ENCODE measurements at places on chromosomes 3 and 15.
A peak's percentile ranks its signal among the peaks of the same experiment; 100 is the strongest.

GRCh38 chr3:194137506-194138474 is 1.8 kb downstream of the HES1 start:
- DNase-seq, result peak; percentile 34

DNA sequence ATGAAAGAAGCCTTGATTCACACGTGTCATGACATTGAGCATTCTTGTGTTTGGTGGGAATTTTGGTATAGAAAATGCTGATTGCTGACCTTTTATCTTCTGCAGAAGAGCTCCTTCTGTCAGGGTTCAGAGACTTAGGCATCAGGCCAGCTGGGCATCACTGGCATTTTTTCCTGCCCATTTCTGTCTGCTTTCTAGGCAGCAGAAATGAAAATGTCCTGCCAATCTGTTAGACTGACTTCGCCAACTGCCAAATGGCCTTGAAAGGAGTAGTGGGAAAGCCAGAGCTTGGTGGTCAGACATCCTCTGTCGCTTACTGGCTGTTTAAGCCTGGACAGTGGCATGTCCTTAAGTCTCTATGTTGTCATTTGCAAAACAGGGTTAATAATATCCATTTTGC is 57.4 kb downstream of the EEFSEC start:
- DNase-seq, result no peak

DNA sequence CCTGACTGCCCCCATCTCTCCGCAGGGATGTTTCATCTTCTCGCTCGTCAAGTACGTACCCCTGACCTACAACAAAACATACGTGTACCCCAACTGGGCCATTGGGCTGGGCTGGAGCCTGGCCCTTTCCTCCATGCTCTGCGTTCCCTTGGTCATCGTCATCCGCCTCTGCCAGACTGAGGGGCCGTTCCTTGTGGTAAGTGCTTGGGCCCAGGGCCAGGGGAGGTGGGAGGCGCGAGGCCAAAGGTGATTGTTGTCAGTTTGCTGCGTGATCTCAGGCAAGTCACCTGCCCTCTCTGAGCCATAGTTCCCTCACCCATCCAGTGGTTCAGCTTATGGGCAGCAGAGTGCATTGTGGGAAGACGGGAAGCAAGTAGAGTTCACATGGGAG is 58.5 kb downstream of the GRIP2 start:
- DNase-seq, result no peak

DNA sequence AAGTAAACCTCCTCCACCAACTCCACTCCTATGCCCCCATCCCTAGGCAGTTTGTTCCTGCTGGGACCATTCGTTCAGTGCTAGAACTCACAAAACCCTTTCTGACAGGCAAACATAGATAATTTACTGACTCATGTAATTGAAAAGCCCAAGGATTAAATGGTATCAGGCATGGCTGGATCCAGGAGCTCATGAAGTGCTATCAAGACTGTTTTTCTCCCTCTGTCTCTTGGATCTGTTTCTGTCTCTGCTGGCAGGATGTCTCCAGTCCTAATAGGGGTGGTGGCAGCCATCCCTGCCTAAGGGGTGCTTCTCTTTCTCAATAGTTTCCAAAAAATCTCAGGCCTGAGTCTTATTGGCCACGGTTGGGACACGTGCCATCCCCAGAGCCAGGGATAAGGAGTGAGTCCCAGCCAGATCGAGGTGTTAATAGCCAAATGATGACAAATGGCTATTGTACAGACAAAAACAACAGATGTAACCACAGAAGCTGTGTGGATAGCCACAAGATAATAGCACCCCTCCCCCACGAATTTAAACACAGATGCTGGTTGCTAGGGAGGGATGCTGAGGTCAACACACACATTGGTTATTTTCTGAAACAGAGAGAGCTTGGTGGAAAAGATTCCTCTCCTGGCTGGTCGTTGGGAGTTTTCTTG is 168.6 kb downstream of the SHQ1 start:
- peak; percentile 85 for DNase-seq

- no peak for DNase-seq
Observed at GRCh38 chr3:107414325-107414964, 37.2 kb downstream of the CCDC54 start.

DNA sequence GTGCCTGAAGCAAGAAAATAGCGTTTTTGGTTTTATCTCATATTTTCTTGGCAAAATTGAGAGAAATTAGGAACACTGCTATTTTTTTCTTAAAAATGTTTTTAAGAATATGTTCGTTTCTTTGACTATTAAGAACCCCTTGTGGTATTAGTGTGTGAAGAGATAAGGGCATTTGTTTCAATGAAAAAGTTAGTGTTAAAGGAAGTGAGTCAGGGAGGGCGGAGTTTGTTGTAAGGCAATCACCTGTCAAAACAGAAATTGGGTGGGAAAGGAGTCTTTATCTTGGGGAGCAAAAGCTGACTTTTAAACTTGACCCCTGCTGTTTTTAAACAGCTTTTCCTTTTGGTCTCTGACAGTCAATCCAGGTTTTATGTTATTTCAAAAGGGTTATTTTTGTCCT is 4.2 kb downstream of the RAP2B start:
- DNase-seq, result no peak

- no peak for DNase-seq
Observed at GRCh38 chr3:72487078-72487765, 361.0 kb downstream of the SHQ1 start.

DNA sequence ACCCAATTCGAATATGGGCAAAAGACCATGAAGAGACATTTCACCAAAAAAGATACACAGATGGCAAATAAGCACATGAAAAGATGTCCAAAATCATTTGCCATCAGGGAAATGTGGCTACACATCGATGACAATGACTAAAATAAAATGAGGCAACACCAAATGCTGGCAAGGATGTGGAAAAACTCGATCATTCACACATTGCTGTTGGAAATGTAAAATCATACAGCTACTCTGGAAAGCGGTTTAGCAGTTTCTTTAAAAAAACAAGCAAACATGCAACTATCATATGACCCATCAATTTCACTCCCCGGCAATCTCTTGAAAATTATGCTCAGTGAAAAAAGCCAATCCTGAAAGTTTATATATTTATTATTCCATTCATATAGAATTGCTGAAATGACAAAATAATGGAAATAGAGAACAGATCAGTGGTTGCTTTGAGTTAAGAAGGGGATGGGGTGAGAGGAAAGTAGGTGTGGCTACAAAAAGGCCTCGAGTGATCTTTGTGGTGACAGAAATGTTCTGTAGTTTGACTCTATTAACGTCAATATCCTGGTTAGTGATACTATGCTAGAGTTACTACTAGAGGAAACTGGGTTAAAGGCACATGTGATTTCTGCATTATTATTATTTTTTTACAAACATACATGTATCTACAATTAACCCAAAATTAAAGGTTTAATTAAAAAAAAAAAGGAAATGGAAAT is 45.0 kb downstream of the DLG1 start:
- no peak for DNase-seq

- peak; percentile 86 for DNase-seq
Observed at GRCh38 chr3:148737104-148737530, 39.4 kb downstream of the AGTR1 start.

DNA sequence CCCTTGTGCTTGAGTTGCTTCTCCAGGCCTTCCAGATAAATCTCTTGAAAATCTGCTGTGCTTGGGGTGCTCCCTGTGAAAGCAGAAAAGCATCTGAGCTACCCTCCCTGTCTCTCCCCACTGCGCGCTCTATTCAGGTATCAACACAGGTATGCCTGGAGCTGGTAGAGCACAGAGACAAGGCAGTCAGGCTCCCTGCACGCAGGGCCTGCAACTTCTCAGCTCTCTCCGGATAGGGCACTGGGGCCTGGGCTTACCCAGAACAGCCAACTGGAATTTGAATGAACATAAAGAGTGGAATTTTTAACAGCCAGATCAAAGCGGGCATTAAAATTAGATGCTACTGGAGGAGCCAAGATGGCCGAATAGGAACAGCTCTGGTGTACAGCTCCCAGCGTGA is 183.6 kb downstream of the XXYLT1 start:
- no peak for DNase-seq

DNA sequence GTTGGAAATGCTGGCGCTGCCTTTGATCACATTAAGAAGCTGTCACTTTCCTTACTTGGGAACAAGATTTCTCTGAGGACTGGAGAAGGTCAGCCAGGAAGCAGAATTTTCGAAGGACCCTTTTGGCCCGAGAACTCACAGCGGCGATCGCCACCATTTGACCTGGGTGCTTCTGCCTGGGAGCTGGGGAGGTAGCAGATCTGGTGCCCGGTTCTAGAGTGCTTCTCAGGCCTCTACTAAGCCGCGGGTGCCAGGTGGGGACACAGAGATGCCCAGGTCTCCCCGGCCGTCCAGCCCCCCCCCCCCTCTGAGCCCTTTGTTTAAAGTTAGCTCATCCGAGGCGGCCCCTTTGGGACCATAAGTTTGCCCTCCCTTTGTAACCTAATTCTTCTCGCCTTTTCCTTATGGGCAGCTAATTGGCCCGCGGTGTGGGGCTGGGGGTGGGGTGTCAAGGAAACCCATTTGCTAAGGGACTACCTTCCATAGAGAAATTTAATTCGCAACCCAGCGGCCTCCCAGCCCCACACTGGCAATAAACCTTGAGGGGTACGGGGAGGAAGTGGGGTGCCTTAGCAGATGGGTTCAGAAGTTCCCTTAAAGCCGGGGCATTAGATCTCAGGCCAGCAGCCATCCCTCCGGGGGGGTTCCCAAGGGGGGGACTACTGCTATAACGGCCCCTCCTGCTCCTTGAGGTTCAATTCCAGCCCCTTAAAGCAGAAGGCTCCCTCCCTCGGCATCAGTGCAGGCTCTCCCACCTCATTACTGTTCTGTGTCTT is 1.9 kb downstream of the GATA2 start:
- no peak for DNase-seq

DNA sequence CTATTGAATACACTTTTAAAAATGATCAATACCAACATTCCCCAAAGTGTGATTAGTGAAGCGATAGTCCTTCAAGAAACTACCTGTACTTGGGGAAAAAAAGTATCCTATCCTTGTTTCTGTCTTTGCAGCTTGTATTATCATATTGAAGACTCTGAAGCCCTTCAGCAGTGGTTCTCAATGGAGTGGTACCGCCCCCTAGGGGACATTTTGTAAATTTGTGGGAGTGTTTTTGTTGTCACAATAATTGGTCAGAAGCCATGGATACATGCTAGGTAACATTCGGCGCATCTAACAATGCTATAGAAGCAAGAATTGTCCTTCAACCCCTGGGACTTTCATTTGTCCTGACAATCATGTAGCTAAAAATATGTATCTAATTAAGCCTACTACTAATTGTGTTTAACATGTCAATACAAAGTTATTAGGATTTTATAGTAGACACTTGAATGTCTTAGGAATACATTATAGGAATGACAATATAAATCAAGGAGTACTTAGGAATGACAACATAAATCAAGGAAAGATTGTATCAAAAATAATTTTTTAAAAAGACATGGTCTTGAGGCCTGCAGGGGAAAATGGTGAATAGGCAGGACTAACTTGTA is 53.7 kb downstream of the NMD3 start:
- no peak for DNase-seq

DNA sequence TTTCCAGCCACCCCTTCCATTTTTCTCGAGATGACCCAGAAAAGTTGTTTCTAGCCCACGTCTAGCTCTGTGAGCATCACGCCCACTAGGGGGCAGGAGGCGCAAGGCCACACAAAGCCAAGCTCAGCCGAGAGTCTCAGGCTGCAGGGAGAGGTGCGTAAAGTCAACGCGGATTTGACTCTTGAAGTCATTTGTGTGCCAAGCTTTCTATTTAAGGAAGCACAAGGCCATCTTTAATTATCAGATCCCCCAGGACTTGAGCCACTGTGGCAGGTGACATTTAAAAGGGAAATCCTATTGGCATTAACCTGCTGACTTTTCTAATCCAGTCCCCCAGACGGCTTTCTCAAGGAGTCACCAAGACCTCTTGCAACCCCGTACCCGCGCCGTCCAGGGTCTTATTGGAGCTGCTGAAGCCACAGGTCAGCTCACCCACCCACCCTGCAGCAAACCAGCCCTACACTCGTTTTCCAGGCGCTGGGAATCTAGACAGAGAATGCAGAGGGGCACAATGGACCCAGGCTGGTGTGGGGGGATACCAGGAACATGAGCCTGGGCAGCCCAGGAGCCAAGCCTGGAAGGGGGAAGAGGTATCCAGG is 62.1 kb downstream of the CAPN7 start:
- peak; percentile 76 for DNase-seq

DNA sequence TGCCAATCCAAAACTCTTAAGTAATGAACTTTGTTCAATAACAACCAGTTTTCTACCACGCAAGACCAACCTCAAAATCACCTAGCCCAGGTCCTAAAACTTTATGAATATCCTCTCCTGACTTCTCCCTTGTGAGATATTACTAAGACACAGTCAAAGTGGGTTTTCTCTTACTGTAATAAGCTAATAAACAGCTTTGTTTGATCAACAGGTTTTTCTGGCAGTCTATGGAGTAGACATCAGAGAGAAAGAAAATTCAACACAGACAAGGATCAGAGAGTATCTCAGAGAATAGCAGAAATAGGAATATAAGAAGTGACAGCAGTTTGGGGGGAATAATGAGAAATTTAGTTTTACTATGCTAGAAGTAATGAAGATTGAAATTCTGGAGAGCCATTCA is 79.6 kb downstream of the NR2E3 start:
- DNase-seq, result no peak

DNA sequence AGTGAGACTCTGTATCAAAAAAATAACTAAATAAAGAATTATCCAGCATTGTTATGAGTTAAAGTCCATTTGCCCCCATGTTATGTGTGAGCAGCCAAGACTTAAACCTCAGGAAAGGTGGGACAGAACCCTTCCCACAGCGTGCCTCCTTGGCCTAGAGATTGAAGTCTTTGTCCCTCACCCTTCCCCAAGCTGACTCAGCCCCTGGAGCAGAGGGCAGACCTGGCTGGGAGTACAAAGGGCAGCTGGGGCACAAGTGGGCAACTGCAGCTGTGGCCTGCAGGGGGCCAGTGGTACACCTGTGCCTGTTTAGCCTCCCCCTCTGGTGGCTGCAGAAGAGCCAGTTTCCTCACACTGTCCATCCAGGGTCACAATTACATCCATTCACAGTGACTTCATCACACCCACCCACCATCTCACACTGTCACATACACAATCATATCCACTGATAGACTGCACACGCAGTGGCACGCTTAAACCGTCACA is 940 bp upstream of the ACY1 start:
- DNase-seq, result peak; percentile 72

GRCh38 chr3:99927671-99928457 is 110.2 kb downstream of the CMSS1 start:
- DNase-seq, result no peak

DNA sequence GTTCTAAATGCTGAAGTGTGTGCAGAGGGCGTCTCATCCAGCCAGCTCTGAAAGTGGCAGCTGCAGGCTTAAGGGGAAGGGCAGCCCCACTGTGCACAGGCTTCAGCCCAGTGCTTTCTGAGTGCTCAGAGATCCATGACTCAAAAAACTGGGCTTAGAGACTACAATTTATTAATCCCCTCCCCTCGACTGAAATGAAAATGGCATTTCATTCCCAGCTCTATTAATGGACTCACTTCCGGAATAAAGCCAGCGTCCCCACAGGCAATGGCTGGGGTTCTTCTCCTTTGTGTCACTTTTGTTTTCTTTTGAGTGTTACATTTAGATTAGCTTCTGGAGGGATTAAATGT is 55.5 kb upstream of the PLXNA1 start:
- DNase-seq, result no peak

GRCh38 chr3:102163039-102163817 is 271.6 kb upstream of the ZPLD1 start:
- no peak for DNase-seq

- DNase-seq, result no peak
Observed at GRCh38 chr3:197350446-197350845, 52.0 kb upstream of the DLG1 start.

GRCh38 chr15:101520395-101520794 is 30.9 kb upstream of the PCSK6 start:
- no peak for DNase-seq

GRCh38 chr15:61200626-61201025 is 28.5 kb downstream of the RORA start:
- no peak for DNase-seq
